Activated naive CD8-positive, alpha-beta T cell treated with anti-CD3 and anti-CD28 coated beads for 36 hours (primary cell): ENCODE measurements at places on chromosomes 7 and 10. TPM values are rescaled to one million over a fixed set of nuclear protein-coding genes. Genes with fewer than 3 reads are reported as not detected.

Gene CYP26A1
- not detected for total RNA-seq

Gene IL6
- total RNA-seq, result 0.60 TPM

Gene TAS2R60
- total RNA-seq, result not detected

Gene CYP2C18
- total RNA-seq, result not detected

Gene LIPJ
- not detected for total RNA-seq

Gene COL26A1
- total RNA-seq, result not detected

Gene COL13A1
- total RNA-seq, result not detected

Gene C10orf67
- total RNA-seq, result 0.60 TPM

Gene OR9A2
- total RNA-seq, result not detected

Gene SORCS1
- not detected for total RNA-seq

Gene FOXP2
- total RNA-seq, result not detected

Gene ITIH5
- not detected for total RNA-seq

Gene PI4K2A
- 11.7 TPM for total RNA-seq

Gene SERPINE1
- total RNA-seq, result 0.06 TPM

Gene WIPF3
- total RNA-seq, result not detected

Gene CCSER2
- total RNA-seq, result 42.4 TPM

Gene BMPR1A
- total RNA-seq, result 7.5 TPM

Gene EXOSC1
- total RNA-seq, result 53.7 TPM

Gene ZCCHC24
- total RNA-seq, result 0.80 TPM
